ENCODE measurements at places on chromosomes 5 and 9. TPM values are rescaled to one million over a fixed set of nuclear protein-coding genes. Genes with fewer than 3 reads are reported as not detected.
A peak's percentile ranks its signal among the peaks of the same experiment; 100 is the strongest.

- no peak overlapping the region for H3K4me3 ChIP-seq
- H3K4me1 ChIP-seq = no peaks in the 10 kb centered on the region
- peaks cover 24% of the 10 kb centered on the region for H3K27me3 ChIP-seq
- H3K36me3 ChIP-seq = no peaks in the 10 kb centered on the region
- DNase-seq = no peak
Measured at GRCh38 chr9:131284856-131285255, 4.7 kb upstream of the PLPP7 start.

- DNase-seq = no peak
- no peaks in the 10 kb centered on the region for H3K36me3 ChIP-seq
- no peaks in the 10 kb centered on the region for H3K27me3 ChIP-seq
- no peak overlapping the region for H3K27ac ChIP-seq
Measured at GRCh38 chr5:122375801-122376200, 63.8 kb downstream of the SNCAIP start.

GRCh38 chr5:148666353-148666752, 12.0 kb upstream of the HTR4 start:
- no peak overlapping the region for H3K4me3 ChIP-seq
- no peak for DNase-seq
- H3K36me3 ChIP-seq = no peaks in the 10 kb centered on the region
- no peaks in the 10 kb centered on the region for H3K27me3 ChIP-seq
- H3K27ac ChIP-seq = no peak overlapping the region

The DDX4 gene
- not detected for total RNA-seq

DNA sequence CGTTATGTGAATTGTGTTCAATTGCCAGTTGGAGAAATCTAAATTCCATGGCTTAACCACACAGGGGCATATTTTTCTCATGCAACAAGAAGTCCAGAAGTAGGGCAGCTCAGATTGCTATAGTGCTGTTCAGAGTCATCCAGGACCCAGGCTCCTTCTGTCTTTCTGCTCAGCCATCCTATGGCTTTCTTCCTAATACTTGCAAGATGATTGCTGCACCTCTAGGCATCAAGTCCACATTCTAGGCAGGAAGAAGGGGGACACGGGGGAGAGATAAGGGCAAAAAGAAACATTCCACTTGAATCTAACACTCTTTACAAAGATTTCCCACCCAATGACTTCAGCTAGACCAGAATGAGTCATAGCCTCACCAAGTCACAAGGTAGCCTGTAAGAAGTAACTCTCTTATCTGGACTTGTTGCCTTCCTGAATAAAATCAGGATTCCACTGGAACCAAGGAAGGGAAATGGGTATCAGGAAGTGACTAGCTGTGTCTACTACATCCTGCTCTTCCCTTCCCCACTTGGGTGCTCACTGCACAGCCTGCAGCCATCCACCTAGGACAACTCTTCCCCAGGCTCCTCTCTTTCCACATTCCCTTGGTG, 5.3 kb downstream of the ERAP2 start:
- peaks cover 12% of the 10 kb centered on the region for H3K36me3 ChIP-seq
- peaks cover 51% of the 10 kb centered on the region for H3K4me1 ChIP-seq
- no peak for DNase-seq

DNA sequence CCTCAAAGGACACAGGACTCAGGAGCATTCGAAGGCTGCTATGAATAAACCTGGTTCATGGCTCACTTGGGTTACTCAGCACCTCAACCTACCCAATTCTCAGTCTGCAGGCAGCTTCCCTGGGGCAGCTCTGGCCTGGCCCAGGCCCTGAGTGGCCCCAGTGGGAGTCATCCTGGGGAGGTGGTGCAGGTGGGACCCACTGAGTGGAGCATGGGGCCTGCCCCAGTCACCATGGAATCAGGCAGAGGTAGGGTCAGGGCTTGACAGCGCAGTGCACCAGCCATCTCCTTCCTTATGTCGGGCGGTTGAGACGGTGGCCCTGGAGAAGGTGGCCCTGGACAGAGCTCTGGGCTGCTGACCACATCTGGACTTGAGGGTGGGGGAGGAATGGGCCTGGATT, 19.2 kb downstream of the PLEKHG4B start:
- no peak overlapping the region for H3K4me3 ChIP-seq
- no peaks in the 10 kb centered on the region for H3K36me3 ChIP-seq
- H3K27ac ChIP-seq = no peak overlapping the region
- no peaks in the 10 kb centered on the region for H3K4me1 ChIP-seq
- peaks cover 4% of the 10 kb centered on the region for H3K27me3 ChIP-seq

The NUDT2 gene
- 11.5 TPM for total RNA-seq

The SLC1A3 gene
- 43.5 TPM for total RNA-seq

GRCh38 chr5:43315682-43316081, 2.5 kb upstream of the HMGCS1 start:
- no peak overlapping the region for H3K4me3 ChIP-seq
- H3K4me1 ChIP-seq = peaks cover 8% of the 10 kb centered on the region
- no peak overlapping the region for H3K27ac ChIP-seq
- H3K36me3 ChIP-seq = no peaks in the 10 kb centered on the region
- DNase-seq = no peak

DNA sequence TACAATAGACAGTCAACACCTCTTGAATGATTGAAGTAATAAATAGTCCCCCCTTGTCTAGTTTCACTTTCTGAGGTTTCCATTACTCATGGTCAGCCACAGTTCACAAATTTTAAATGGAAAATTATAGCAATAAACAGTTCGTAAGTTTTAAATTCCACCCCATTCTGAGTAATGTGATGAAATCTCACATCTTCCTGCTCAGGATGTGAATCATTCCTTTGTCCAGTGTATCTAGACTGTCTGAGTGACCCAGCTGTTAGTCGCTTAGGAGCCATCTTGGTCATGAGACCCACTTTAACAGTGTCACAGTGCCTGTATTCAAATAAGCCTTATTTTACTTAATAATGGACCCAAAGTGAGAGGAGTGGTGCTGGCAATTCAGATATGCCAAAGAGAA, 311.6 kb upstream of the PRR16 start:
- no peaks in the 10 kb centered on the region for H3K27me3 ChIP-seq
- H3K27ac ChIP-seq = no peak overlapping the region
- no peak overlapping the region for H3K4me3 ChIP-seq
- no peaks in the 10 kb centered on the region for H3K4me1 ChIP-seq

The RNF208 gene
- total RNA-seq = 6.7 TPM

The ZNF367 gene
- total RNA-seq = 0.67 TPM

DNA sequence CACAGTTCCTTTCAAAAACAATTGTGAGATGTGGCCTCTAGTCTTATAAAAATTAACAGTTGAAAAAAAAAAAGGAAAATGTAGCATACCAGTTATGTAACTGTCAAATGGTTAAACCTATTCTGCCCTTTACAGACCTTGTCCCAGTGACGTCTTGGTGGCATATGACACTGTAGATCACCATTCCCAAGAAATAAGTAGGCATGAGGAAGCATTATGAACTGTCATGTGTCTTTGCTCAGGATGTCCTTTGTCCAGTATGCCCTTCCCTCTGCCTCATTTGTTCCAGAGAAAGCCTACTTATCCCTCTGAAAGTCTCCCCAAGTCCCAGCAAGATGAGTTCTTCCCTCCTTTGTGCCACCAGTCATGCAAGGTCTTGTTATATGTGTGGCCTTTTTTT, 63.2 kb downstream of the PAM start:
- H3K27me3 ChIP-seq = no peaks in the 10 kb centered on the region
- no peak for DNase-seq
- no peaks in the 10 kb centered on the region for H3K36me3 ChIP-seq
- no peak overlapping the region for H3K4me3 ChIP-seq

DNA sequence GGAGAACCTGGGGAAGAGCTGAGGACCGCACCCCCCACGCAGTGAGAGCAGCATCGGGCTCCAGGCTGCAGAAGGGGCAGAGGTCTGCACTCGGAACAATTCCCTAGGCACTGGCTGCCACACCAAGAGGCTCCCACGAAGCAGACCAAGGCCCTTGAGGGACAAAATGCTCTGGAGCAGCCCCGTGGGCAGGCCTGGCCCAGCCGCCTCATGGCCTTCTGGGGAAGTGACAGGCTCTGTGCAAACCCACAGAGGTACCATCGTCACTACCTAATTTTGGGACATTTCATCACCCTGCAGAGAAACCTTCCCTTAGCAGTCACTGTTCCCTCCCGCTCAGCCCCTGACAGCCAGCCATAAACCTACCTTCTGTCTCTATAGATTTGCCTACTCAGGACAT, 15.9 kb downstream of the FBXW5 start:
- no peaks in the 10 kb centered on the region for H3K4me1 ChIP-seq
- peak; percentile 66 for DNase-seq
- no peak overlapping the region for H3K4me3 ChIP-seq
- no peaks in the 10 kb centered on the region for H3K27me3 ChIP-seq

DNA sequence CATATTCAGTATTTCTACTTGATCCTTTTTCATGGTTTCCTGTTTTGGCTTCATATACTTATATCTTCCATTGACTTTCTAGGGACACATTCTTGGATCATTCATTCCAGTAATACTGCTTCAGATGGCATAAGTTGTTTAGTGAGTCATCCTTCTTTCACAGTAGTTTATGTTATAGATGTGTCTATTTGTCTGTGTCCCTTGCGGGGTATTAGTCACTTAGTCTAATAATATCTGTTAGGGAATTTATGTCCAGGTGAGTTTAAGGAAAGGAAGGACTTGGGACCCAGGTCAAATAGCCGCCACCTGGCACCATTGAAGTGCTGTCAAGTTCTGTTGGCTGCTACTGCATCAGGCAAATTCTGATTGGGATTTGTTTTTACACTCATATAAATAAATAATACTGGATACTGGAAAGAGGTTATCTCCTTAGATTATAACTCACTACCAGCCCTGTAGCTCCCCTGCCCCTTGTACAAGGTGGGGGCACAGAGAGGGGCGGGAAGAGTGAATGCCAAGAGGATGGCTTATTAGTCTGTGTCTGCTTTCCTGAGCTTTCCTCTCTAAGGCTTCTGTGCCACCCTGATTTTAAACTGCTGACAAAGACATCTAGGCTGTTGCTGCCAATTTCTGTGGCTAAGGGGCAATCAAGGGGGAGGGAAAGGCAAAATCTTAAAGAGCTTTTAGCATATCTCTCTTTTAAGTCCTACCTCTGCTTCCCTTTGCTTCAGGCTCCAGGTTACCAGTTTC, 64.9 kb downstream of the CDC42SE2 start:
- H3K27me3 ChIP-seq = no peaks in the 10 kb centered on the region
- H3K4me3 ChIP-seq = no peak overlapping the region
- H3K4me1 ChIP-seq = peaks cover 13% of the 10 kb centered on the region
- no peak for DNase-seq
- H3K36me3 ChIP-seq = no peaks in the 10 kb centered on the region

The PLPP1 gene
- 56.1 TPM for total RNA-seq

GRCh38 chr5:79069488-79070349, at the start of the genes BHMT2 and DMGDH:
Gene BHMT2, plus strand, starts transcription at chr5:79069767. Its CDS starts 16 bp downstream, at chr5:79069783.
Gene DMGDH, minus strand, starts transcription at chr5:79069674. Its CDS starts 54 bp downstream, at chr5:79069620.
- no peaks in the 10 kb centered on the region for H3K36me3 ChIP-seq
- H3K27ac ChIP-seq = no peak within 1 kb of the TSS
- peak within 1 kb of the TSS; percentile 41 for H3K4me3 ChIP-seq
- no peak for DNase-seq

DNA sequence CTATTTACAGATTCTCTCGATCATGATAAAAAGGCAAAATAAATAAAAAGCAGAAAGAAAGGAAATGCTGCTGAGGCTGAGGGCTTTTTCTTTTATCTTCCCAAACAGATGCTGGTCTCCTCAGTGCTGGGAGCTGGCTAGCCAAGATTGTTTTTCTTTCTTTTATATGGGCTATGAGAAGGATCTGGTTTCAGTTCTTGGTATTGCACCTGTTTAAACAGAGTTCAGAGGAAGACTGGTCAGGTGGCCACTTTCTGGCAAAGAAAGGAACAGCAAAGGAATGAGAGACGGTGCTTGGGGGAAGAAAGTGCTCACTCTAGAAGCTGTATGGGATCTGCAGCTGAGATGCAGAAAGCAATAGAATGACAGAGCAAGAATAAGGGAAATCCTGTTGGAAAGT, 88.9 kb downstream of the SLF1 start:
- peaks cover 10% of the 10 kb centered on the region for H3K36me3 ChIP-seq
- H3K4me3 ChIP-seq = no peak overlapping the region
- H3K27ac ChIP-seq = no peak overlapping the region
- H3K27me3 ChIP-seq = no peaks in the 10 kb centered on the region
- no peak for DNase-seq

- H3K4me1 ChIP-seq = no peaks in the 10 kb centered on the region
- H3K4me3 ChIP-seq = no peak overlapping the region
- DNase-seq = no peak
- no peaks in the 10 kb centered on the region for H3K36me3 ChIP-seq
Measured at GRCh38 chr9:31597977-31598376, 786.5 kb upstream of the ACO1 start.

GRCh38 chr9:38038307-38039089, 30.5 kb downstream of the SHB start:
- DNase-seq = no peak
- H3K27ac ChIP-seq = no peak overlapping the region
- no peak overlapping the region for H3K4me3 ChIP-seq
- H3K36me3 ChIP-seq = no peaks in the 10 kb centered on the region
- no peaks in the 10 kb centered on the region for H3K27me3 ChIP-seq

- H3K27ac ChIP-seq = peak overlapping the region; percentile 55
- peaks cover 11% of the 10 kb centered on the region for H3K36me3 ChIP-seq
- peak; percentile 85 for DNase-seq
- no peaks in the 10 kb centered on the region for H3K27me3 ChIP-seq
Measured at GRCh38 chr9:113602126-113603047, 138.9 kb downstream of the RGS3 start.

The PCDHGA11 gene
- 2.6 TPM for total RNA-seq

The NR6A1 gene
- total RNA-seq = 4.0 TPM
